ENCODE measurements at places on chromosomes 13 and 19.

DNA sequence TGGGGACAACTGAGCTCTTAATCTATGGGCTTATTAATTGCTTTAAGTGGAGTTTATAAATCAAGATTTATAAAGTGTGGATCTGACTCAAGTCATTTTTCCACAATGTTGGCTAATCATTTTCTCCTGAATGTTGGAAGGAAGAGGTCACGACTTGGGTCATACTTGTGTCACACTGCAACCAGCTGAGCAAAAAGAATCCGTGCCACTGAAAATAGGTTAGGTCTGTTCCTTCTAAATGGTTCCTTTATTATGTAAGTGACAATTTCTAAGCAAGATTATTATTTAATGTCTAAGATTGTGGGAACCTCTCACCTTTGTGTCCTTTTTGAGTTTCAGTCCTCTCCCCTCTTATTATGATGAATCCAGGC is 178.6 kb downstream of the SHISA2 start:
- H3K4me3 ChIP-seq: no peak overlapping the region
- no peak for DNase-seq
- no peaks in the 10 kb centered on the region for H3K4me1 ChIP-seq
- no peak overlapping the region for H3K27ac ChIP-seq

DNA sequence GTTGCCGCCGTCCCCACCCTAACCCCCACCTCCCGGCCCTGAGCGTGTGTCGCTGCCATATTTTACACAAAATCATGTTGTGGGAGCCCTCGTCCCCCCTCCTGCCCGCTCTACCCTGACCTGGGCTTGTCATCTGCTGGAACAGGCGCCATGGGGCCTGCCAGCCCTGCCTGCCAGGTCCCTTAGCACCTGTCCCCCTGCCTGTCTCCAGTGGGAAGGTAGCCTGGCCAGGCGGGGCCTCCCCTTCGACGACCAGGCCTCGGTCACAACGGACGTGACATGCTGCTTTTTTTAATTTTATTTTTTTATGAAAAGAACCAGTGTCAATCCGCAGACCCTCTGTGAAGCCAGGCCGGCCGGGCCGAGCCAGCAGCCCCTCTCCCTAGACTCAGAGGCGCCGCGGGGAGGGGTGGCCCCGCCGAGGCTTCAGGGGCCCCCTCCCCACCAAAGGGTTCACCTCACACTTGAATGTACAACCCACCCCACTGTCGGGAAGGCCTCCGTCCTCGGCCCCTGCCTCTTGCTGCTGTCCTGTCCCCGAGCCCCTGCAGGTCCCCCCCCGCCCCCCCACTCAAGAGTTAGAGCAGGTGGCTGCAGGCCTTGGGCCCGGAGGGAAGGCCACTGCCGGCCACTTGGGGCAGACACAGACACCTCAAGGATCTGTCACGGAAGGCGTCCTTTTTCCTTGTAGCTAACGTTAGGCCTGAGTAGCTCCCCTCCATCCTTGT is 6.4 kb downstream of the YIPF2 start:
- H3K4me1 ChIP-seq: no peaks in the 10 kb centered on the region
- H3K27ac ChIP-seq: no peak overlapping the region
- no peaks in the 10 kb centered on the region for H3K27me3 ChIP-seq
- H3K4me3 ChIP-seq: no peak overlapping the region

- no peaks in the 10 kb centered on the region for H3K27me3 ChIP-seq
- no peaks in the 10 kb centered on the region for H3K4me1 ChIP-seq
- H3K27ac ChIP-seq: no peak overlapping the region
- no peak for DNase-seq
These were observed 434.5 kb downstream of the PCDH9 start for GRCh38 chr13:66795636-66796035.

DNA sequence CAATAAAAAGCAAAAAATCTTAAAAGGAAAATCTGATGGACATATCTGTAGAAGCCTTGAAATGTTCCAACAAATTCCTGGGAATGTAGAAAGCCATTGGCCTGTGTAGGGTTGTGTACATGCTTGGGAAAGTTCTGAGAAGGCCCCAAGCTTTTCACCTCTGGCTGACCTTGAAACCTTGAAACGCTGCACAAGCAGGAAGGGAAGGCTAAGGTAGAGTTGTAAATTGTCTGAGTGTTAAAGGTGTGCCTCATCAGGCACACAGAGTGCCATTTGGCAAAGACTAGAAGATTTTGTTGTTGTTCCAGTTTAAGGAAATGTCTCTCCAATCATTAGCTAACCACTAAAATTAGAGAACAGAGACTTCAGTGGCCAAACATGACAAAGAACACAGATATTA is 10.4 kb downstream of the TSKS start:
- no peaks in the 10 kb centered on the region for H3K36me3 ChIP-seq
- H3K27me3 ChIP-seq: no peaks in the 10 kb centered on the region
- no peak overlapping the region for H3K27ac ChIP-seq
- no peak overlapping the region for H3K4me3 ChIP-seq
- no peaks in the 10 kb centered on the region for H3K4me1 ChIP-seq

- H3K27ac ChIP-seq: no peak overlapping the region
- H3K27me3 ChIP-seq: no peaks in the 10 kb centered on the region
- no peak for DNase-seq
- no peaks in the 10 kb centered on the region for H3K36me3 ChIP-seq
- no peak overlapping the region for H3K4me3 ChIP-seq
These were observed 53.9 kb downstream of the CHST8 start for GRCh38 chr19:33675501-33676124.

- H3K4me1 ChIP-seq: no peaks in the 10 kb centered on the region
- DNase-seq: no peak
- no peak overlapping the region for H3K27ac ChIP-seq
- no peaks in the 10 kb centered on the region for H3K27me3 ChIP-seq
These were observed 1091.8 kb downstream of the PCDH9 start for GRCh38 chr13:66138172-66138811.

- H3K36me3 ChIP-seq: no peaks in the 10 kb centered on the region
- H3K4me1 ChIP-seq: no peaks in the 10 kb centered on the region
- no peak overlapping the region for H3K27ac ChIP-seq
- H3K27me3 ChIP-seq: no peaks in the 10 kb centered on the region
- DNase-seq: no peak
These were observed 16.1 kb downstream of the MED16 start for GRCh38 chr19:876780-877314.

DNA sequence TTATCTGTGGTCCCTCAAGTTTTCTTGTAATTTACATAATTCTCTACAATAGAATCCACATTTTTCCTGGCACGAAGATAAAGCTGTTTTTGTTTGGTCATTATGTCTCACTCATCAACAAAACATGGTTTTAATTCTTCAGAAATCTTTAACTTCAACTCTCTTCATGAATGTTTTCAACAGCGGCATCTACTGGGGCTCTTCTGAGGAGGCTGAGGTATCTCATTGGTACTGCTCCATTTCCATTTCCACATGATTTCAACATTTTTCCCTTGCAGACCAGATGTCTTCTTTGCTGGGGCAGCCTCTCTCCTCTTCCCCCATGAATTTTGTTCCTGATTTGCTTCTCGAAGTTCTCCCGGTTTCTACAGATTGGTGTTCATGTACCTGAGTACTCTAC is 5.8 kb upstream of the KBTBD7 start:
- H3K27me3 ChIP-seq: no peaks in the 10 kb centered on the region
- no peak overlapping the region for H3K27ac ChIP-seq
- DNase-seq: no peak
- no peak overlapping the region for H3K4me3 ChIP-seq

- no peak for DNase-seq
- no peaks in the 10 kb centered on the region for H3K4me1 ChIP-seq
- H3K36me3 ChIP-seq: no peaks in the 10 kb centered on the region
- H3K27ac ChIP-seq: no peak overlapping the region
- no peaks in the 10 kb centered on the region for H3K27me3 ChIP-seq
- H3K4me3 ChIP-seq: no peak overlapping the region
These were observed 89.0 kb downstream of the CDK8 start for GRCh38 chr13:26342898-26343297.

DNA sequence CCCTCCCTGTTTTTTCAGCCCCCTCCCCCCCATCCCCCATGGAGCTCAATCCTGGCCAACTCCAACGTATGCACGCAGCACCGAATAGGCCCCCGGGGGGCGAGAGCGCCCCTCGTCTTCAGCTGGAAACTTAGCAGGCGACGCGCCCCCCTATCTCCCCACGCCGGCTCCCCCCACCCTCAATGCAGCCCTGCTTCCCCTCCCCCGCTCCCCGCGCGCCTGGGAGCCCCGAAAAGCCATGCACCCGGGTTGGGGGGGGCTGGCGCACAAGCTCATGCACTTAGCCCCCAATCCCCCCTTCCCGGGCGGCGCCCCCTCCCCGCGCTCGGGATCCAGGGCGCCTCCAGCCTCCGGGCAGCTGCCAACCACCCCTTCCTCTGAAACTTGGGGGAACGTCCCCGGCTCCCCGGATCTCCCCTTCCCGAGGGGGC is 508 bp downstream of the ZBTB7A start:
- peak overlapping the region; percentile 90 for H3K27ac ChIP-seq
- no peaks in the 10 kb centered on the region for H3K36me3 ChIP-seq
- peak overlapping the region; percentile 100 for H3K4me3 ChIP-seq
- H3K27me3 ChIP-seq: no peaks in the 10 kb centered on the region

DNA sequence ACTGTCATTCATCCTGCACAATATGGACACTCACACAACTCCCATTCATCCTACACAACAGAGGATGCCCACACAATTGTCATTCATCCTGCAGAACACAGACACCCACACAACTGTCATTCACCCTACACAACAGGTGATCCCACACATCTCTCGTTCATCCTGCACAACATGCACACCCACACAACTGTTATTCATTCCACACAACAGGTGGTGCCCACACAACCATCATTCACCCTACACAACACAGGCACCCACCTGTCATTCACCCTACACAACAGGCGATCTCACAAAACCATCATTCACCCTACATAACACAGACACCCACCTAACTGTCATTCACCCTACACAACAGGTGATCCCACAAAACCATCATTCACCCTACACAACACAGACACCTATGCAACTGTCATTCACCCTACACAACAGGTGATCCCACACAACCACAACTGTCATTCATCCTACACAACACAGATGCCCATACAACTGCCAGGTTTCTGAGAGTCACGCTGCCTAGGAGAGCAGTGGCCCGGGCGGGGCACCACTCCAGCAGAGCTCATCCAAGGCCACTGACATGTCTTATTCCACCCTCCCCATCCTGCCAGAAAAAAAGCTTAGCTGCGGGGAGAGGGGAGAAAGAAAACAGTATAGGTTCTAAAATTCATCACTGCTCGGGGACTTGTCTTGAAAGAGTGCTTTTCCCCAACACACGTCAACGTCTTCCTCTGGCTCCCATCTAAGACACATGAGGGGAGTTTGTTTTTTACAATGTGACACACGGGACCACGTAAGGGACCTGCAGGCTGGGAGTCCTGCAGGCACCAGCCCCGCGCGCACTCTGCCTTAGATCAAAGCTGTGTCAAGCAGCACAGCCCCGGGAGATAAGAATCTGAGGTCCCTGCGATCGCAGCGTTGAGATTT is 44.0 kb downstream of the KLF2 start:
- H3K4me3 ChIP-seq: no peak overlapping the region
- no peaks in the 10 kb centered on the region for H3K27me3 ChIP-seq
- no peaks in the 10 kb centered on the region for H3K4me1 ChIP-seq
- peaks cover 13% of the 10 kb centered on the region for H3K36me3 ChIP-seq
- no peak overlapping the region for H3K27ac ChIP-seq

DNA sequence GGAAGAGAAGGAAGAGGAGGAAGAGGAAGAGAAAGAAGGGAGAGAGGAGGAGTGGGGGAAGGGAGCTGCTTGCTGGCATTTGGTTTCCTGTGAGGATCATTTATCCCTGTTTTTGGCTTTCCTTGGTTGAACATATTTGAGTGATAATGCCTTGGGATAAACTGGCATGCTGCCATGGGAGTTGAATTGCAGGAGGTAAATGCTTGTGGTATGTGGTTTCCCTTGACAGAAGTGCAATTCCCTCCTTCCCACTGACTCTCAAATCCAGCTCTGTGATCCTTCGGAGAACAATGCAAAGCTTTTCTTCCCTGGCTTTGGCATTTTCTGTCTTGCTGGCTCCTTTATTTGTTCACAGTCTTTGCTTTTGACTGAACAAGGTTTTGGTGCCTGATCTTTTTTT is 27.2 kb upstream of the CBY2 start:
- no peak overlapping the region for H3K27ac ChIP-seq
- H3K4me3 ChIP-seq: no peak overlapping the region
- no peaks in the 10 kb centered on the region for H3K36me3 ChIP-seq

GRCh38 chr19:38039966-38040365 is 133.0 kb downstream of the SIPA1L3 start:
- no peak overlapping the region for H3K27ac ChIP-seq
- H3K4me1 ChIP-seq: no peaks in the 10 kb centered on the region
- no peak for DNase-seq

GRCh38 chr13:108959234-108959633 is 329.8 kb downstream of the MYO16 start:
- no peak overlapping the region for H3K4me3 ChIP-seq
- H3K4me1 ChIP-seq: no peaks in the 10 kb centered on the region
- H3K27ac ChIP-seq: peak overlapping the region; percentile 2
- no peaks in the 10 kb centered on the region for H3K27me3 ChIP-seq
- no peaks in the 10 kb centered on the region for H3K36me3 ChIP-seq

DNA sequence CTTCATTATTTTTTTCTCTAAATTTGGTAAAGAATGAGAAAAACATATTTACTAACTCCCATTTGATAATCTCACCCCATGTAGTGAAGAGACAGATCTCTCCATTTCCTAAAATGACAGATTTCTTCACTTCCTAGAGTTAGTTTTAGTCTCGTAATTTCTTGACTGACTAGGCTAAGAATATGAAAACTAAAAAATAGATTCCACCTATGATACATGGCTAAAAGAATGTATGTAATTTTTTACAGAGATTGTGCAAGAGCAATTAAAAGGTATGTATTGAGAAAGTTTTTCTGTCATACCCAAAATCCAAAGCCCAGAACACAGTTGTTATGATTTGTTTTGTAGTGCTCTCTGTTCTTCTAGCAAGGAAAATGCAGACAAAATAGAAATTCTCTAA is 9.5 kb downstream of the NALCN start:
- H3K27ac ChIP-seq: no peak overlapping the region
- no peaks in the 10 kb centered on the region for H3K4me1 ChIP-seq
- no peaks in the 10 kb centered on the region for H3K36me3 ChIP-seq
- H3K4me3 ChIP-seq: no peak overlapping the region
- no peak for DNase-seq
- H3K27me3 ChIP-seq: no peaks in the 10 kb centered on the region

DNA sequence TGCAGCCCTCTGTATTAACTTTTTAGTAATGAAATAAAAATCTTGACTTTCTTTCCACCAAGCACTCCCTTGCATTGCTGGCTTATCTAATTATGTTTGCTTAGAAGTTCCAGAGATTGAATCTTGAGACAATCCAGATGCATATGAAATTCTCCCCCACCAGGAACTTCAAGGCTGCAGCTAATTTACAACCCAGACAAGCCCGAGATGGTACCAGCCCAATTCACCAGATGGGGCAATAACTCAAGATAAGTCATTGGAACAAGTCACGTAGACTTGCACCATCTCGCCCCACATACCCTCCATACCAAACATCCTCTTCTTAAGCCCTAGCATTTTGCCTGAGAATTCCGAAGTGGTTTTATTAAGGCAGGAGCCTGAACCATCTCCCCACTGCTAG is 29.0 kb downstream of the UTP14C start:
- H3K4me3 ChIP-seq: no peak overlapping the region
- no peak for DNase-seq
- no peaks in the 10 kb centered on the region for H3K27me3 ChIP-seq

Data from tibial nerve (tissue), 4 donors.